Esophagus muscularis mucosa (tissue), 4 donors: ENCODE measurements at places on chromosomes 3 and 15. TPM values are rescaled to one million over a fixed set of nuclear protein-coding genes. Genes with fewer than 3 reads are reported as not detected.

Gene ATOSA
- total RNA-seq, result 68.5 TPM

Gene KBTBD13
- total RNA-seq, result not detected

Gene CAPN3
- total RNA-seq, result 7.5 TPM

DNA sequence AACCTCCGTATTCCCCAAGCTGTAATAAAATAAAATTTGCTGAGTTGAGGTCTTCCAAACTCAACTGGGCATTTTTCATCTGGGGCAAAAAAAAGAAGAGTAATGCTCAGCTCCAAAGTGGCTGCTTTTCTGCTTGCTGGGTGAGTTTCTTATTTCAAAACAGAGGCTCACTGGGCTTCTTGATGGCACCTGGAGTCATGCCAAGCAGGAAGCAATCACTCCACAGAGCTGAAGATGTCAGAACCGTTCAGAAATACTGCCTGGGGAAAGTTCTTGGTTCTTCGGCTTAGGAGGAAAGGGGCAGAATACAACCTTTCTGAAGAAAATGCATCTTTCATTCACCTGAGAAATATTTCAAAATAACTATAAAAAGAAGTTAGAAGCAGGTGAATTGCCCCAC is 4.1 kb downstream of the CCR9 start:
- no peaks in the 10 kb centered on the region for H3K27me3 ChIP-seq
- H3K4me3 ChIP-seq, result no peak overlapping the region
- no peak overlapping the region for H3K27ac ChIP-seq
- no peaks in the 10 kb centered on the region for H3K36me3 ChIP-seq
- DNase-seq, result no peak
- no peaks in the 10 kb centered on the region for H3K4me1 ChIP-seq

DNA sequence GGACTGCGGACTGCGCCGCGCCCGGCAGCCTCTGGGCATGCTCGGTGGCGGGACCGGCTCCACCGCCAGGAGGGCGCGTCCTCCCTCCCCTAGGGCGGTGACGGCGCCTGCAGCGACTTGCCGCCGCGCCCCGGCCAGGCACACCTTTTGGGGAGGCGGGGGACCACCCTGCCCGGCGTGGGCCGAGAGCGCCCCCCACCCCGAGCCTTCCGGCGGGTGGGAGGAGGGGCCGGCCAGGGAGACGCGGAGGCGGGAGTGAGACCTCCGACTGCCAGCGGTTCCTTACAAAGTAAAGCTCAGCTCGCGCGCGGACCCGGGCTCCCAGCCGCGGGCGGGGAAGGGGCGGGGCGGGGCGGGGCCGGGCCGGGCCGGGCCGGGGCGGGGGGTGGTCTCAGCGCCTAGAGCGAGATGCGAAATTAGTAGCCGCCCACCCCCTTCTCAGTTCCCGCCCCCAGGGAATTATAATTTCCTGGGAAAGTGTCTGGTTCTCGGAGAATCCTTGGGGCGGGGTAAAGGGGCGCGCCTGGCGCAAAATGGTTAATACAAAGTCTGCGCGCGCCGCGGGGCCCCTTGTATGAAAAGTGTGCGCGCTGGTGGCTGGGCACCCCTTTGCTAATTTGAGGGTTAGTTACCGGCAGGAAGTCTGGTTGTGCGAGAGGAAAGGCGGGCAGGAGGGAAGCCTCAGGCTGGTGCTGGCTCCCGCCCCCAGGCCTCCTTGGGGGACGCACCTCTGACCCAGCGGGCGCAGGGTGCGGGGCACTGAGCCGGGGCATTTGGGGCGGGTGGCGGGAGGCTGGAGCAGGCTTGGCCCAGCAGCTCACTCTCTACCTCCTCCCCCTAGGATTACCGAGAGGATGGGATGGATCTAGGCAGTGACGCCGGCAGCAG is 224.8 kb upstream of the IL12A start:
- H3K4me1 ChIP-seq, result peaks cover 61% of the 10 kb centered on the region
- H3K27me3 ChIP-seq, result no peaks in the 10 kb centered on the region
- H3K4me3 ChIP-seq, result peak overlapping the region; percentile 84
- peak overlapping the region; percentile 97 for H3K27ac ChIP-seq
- DNase-seq, result no peak
